Thymus (tissue), 14 donors: ENCODE measurements at places on chromosomes 6 and 20. TPM values are rescaled to one million over a fixed set of nuclear protein-coding genes. Genes with fewer than 3 reads are reported as not detected.

DNA sequence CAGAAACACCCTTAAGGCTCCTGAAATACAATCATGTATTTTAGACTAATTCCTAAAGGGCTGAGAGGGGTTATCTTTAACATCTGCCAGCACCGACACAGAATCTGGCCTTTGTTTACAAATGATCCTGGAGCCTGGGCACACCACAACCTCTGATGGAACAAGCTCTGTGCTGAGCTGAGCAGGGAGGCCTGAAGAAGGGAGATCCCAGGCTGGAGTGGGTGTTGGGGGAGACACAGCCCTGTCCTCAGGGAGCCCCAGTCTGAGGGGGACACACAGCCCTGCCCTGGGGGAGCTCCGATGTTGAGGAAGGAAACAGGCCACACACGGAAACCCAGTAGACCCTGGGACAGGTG is 130.5 kb downstream of the VEGFA start:
- no peak for DNase-seq

- DNase-seq, result no peak
Measured at GRCh38 chr6:15063253-15063853, 182.5 kb upstream of the JARID2 start.

HCK gene
- polyA plus RNA-seq, result 33.3 TPM

GPR6 gene
- 0.05 TPM for polyA plus RNA-seq

DNA sequence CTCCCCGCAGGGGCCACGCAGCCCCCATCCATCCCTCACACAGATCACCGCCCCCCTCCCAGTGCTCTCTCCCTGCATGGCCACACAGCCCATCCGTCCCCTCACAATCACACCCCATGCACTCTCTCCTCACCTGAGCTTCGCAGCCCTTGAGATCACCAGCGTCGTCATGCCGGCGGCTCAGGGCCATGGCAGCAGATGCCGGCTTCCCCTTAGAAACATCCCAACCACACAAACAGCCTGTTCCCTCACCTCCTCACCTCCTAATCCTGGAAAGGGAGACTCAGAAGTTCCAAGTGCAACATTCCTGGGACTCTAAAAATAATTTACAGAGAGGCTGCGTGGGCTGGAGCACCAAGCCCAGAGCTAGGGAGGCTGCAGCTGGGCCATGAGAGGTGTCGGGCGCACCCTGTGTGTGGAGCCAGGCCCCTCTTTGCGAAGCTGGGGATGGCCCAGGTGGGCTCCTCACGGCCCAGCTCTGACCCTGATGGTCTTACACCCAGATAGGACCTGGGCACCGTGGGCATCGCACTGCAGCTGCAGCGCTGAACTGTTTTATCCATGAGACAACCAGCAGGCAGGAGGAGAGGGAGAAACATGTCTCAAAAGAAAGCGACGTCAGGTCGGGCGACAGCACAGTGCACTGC is 125.3 kb downstream of the DLL1 start:
- no peak for DNase-seq

RBBP8NL gene
- 0.64 TPM for polyA plus RNA-seq

GRCh38 chr6:112636650-112637262 is 289.6 kb downstream of the RFPL4B start:
- no peak for DNase-seq

DNA sequence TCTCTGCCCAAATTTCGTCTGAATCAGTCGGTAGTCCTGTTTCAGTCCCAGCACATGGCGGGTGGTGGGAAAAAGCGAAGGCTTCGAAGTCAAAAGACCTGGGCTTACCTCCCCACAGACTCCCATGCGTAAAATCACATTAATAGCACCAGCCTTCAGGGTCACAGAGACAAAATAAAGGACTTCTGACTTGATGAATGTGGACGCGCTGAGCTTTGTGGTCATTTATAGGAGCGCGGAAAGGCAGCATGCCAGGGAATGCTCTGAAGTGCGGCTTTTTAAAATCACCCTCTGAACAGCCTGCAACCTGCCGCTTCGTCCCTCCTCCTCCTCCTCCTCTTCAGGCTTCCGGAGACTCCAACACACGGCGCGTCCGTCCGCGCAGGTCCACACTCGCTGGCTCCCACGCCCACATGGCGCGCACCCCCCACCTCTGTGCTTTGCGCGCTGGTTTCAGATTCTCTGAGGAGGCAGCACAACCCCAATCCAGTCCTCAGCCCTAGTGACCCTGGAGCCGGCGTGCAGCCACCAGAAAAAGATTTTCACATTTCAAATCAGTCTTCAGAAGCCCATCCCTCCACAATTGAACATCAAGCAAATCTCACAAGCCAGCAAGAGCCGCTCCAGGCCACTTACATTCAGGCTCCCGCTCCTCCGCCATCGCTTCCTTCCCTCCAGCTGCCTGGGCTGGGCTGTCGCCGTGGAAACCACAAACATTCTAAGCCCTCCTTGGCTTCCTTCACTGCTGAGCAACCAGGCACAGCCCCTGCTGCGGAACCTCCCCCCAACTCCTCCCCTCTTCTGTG is at the start of gene C6orf118:
Gene C6orf118 (minus strand): TSS at position 680 of the 806 bp plus-strand sequence. CDS start 19 bp downstream, at position 661.
- DNase-seq, result peak; percentile 9

- no peak for DNase-seq
Measured at GRCh38 chr20:40717343-40717865, 28.4 kb upstream of the MAFB start.

DNA sequence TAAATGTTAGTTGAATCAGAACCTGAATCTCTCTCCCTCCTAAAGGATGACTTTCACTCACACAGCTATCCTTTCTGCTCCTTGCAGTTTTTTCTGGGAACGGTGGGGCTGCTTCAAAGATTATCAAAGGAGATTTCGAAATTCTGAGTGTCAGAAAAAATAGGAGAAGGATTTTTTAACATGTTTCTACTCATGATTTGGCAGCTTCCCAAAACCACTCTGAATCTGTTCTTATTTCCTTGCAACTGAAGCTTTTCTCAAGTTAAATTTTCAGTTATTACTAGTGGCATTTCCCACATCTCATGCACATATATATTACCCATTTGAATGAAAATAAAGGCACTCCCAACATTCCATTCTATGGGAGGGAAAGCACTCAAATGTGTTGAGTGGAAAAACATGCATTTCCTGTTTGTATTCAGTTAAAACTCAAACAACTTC is 123.6 kb downstream of the LCA5 start:
- DNase-seq, result no peak

DNA sequence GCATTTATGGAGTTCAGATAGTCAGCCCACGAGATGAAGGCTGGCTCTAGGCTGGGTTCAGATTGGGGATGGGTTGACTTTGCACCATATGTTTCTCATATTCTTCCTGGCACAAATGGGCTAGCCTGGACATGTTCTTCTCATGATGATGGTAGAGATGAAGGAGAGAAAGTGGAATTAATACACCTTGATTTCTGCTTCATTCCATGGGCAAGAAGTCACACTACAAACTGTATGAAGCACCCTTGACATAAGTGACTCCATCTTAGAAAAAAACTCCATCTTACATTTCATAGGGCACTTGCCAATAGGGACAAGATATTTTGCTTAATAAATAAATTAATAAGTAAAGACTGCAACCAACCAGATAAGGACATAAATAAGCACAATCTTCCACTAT is 12.0 kb upstream of the CD83 start:
- DNase-seq, result no peak

DNA sequence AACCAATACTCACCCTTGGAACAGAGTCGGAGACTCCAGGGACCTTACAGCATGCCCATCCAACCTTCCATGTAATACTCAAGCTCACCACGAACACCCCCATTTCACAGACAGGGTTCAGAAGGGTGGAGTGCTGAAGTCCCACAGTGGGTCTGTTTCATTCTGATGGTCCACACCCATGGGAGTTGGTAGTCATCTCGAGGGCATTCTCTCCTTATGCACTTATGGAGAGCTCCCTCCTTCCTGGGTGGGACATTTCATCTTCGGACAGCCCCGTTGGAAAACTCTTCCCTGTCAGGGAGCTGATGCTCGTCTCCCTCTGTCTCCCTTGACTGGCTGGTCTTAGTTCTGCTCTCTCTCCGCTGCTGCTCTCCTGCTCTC is 38.9 kb downstream of the COX4I2 start:
- no peak for DNase-seq

DNA sequence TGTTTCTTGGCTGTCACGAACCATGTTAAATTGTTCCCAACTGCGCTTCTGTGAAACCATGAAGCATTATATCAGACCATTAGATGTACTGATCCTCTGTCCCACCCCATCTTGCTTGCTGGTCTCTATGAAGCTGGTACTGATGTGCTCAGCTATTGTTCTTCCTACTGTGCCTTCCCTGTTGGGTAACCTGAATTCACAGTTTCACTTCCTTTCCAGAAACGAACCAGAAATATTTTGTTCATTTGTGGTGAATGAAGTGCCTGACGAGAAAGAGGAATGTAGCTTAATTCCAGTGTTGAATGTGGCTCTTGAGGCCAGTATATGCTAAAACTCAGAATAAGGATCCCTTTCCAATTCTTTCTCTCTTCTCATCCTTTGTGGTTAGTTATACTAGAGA is 58.1 kb upstream of the SNAP91 start:
- DNase-seq, result no peak

DNA sequence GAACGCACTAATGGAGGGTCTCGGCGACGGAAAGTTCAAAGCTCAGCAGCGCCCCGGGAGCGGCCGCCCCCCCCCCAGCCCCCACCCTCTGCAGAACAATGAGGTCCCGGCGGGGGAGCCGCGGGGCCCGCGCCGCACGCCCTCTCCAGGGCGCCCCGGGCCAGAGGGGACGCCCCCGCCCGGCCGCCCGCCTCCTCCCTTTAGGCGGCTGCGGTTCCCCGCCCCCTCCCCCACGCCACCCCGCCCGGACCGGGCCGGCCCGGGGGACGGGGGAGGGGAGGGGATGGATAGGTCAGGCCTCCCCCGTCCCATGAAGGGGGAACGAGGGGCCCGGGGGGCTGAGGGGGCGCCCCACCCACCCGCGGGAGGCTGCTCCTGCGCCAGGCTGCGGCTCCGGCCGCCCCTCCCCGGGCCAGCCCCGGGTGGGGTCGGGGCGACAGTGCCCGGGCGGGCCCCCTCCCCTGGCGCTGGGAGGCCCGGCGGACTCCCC is 1.5 kb downstream of the NOL4L start:
- DNase-seq, result no peak

DNA sequence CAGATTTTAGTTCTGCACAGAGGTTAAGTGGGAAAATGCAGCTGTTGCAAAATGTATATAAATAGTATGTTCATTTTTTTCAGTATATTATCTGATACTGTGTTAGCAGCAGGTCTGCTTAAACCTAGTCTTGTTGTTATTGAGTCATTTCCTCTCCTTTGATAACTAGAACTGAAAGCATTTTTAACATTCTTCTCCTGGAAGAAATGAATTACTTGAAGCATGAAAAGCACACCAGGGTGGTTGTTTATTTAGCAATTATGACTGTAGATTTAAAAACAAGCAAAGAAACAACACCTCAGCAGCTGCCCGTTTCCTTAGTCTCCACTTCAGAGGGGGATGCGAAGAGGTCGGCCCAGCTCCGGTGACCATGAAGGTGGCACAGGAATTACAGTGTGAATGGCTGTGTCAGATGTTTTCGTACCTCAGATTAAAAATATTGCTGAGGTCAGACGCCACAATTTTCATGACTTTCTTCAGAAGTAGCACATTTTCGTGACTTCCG is 53.5 kb downstream of the GOPC start:
- DNase-seq, result no peak

GRCh38 chr6:87700397-87701343 is 1.4 kb downstream of the AKIRIN2 start:
- DNase-seq, result no peak

GRCh38 chr20:10524034-10524476 is 89.0 kb downstream of the SLX4IP start:
- DNase-seq, result no peak

DNA sequence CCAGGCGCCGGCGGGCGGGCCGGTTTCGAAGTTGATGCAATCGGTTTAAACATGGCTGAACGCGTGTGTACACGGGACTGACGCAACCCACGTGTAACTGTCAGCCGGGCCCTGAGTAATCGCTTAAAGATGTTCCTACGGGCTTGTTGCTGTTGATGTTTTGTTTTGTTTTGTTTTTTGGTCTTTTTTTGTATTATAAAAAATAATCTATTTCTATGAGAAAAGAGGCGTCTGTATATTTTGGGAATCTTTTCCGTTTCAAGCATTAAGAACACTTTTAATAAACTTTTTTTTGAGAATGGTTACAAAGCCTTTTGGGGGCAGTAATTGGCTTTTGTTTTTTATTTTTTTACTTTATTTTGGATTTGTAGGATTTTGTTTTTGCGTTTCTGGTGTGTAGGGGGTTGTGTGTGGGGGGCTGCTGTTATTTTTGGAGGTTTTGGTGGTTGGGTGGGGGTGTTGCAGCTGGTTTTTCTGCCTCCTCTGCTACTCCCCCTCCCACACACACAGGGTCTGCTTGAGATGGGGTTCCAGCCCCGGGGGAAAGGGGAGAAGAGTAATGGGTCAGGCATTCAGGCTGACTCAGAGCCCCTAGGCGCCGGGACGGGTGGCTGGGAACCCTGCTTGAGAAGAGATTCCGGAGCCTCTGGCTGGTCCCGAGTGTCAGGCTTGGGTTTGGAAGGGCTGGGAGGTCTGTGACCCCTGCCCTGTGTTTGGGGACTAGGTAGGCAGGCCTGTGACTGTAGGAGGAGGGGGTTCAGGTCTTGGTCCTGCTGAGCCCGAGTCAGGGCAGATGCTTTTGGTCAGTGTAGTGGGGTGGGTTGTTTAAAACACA is 2.0 kb downstream of the CEBPB start:
- DNase-seq, result no peak

CRIP3 gene
- 11.0 TPM for polyA plus RNA-seq

DNA sequence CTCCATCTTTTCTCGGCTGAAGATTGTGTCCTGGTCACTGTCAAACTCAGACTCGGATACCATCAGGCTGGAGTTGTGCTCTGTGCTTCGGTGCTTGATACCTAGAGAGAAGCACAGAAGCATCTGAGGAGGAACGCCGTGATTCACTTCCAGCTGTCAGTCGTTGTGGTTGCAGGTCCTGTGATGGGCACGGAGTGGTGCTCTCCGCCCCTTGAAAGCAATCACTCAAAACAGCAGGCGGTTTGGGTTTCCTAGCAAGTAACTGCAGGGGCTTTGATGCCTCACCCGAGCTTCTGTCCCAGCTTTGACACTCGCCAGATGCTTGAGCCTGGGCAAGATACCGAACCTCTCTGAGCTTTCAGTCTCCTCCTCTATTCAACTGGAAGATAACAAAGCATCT is 52.5 kb downstream of the ALDH5A1 start:
- peak; percentile 74 for DNase-seq

PAK5 gene
- 0.75 TPM for polyA plus RNA-seq

DNA sequence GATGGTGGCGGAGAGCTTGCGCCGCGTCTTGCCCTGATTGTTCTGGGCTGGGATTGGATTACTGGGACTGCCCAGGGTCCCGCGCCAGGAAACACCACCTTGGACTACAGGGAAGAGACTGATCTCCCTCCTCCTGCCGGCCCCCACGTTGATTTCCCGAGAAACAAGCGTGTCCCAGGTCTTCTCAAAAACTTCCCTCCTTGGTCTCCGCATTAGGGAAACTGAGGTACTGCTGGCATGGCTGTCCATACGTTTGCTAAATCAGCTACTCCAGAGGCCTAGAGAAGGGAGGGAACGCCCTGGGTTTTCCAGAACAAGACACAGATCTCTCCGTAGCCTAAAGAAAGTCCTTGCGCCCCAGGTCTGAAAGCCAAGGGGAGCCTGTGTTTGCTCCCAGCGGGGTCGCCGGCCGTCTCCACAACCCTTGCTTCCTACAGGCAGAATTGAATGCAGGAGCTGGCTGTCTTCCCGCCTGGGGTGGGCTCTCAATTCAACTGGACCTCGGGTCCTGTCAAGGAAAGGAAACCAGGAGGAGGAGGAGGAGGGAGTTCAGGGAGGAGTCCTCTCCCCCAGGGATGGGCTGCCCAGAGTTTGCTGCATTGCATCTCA is 29.2 kb downstream of the TFAP2A start:
- DNase-seq, result no peak

ADTRP gene
- polyA plus RNA-seq, result 7.7 TPM

CD93 gene
- 16.4 TPM for polyA plus RNA-seq

- DNase-seq, result no peak
Measured at GRCh38 chr6:160979061-160979708, 12.4 kb upstream of the MAP3K4 start.
